ENCODE measurements at places on chromosomes 1 and 21.
A peak's percentile ranks its signal among the peaks of the same experiment; 100 is the strongest.

DNA sequence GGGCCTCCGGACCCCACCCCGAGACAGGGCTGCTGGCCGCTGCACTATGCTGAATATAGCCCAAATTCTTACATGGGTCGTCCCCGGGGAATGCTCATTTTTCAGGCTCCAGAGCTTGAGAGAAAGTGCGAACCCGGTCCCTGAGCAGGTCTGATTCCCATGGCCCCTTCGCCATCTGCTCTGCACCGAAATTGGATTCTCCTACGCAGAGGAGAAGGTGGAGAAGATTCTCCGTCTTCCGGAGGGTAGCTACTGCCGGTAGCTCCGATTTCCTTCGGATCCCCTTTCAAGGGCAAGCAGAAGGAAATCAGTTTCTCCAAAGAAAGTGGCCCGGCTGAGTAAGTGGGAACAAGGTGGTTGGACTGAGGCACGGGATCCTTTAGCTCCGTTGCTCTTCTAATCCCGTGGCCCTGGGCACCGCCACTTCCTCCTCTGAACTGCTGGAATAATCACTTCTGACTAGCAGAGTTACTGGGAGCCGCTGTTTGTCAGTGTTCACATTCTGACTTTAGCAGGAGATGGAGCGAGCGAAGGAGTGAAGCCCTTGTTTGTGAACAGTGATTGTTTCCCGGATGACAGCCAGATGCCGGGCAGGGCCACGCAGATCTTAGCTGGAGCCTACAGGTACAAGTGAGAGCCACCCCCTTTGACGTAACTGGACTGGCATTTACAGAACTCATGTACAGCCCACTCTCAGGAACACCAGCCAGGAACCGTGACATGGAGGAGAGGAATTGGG is 1.1 kb upstream of the ZNF496 start:
- DNase-seq, result peak; percentile 68

- DNase-seq, result no peak
Observed at GRCh38 chr1:206748348-206749030, 22.1 kb upstream of the IL19 start.

DNA sequence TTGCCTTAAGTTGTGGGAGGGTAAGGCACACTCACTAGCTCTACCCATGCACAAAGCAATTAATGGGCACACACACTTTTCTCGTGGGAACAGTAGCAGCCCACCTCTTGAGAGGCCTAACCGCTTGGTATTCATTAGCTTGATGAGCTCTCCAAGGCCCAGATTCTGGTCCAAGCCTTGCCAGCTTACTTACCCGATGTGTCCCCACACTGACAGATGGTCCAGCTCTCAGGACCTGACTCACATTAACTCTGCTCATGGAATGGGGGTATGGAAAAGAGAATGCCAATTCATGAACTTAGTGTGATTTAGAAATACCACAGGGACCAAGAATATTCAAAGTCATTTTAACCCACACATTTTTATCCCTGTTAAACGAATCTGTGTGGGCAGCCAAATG is 106.8 kb upstream of the CACHD1 start:
- peak; percentile 28 for DNase-seq

DNA sequence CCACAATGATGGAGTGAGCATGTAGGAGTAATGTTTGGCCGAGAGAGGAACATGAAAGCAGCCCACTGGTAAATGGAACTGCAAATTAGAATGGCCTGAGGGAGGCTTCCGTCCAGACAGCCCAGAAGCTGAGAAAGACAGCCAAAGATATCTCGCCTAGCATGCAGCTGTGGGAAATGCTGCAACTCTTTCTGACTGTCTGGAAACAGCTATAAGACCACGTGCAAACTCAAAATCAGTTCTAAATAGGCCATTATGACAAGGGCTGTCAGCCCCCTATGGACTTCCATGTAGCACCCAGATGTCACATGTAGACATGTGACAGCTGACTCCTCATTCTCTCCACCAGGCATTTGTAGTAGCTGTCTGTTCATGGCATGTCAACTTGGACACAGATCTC is 62.9 kb upstream of the ATP1A1 start:
- peak; percentile 71 for DNase-seq

GRCh38 chr1:94903280-94904009 is 23.5 kb downstream of the CNN3 start:
- DNase-seq, result no peak

- no peak for DNase-seq
Observed at GRCh38 chr1:58333511-58333910, 213.0 kb downstream of the OMA1 start.

GRCh38 chr1:95888941-95889390 is 655.0 kb downstream of the RWDD3 start:
- no peak for DNase-seq

DNA sequence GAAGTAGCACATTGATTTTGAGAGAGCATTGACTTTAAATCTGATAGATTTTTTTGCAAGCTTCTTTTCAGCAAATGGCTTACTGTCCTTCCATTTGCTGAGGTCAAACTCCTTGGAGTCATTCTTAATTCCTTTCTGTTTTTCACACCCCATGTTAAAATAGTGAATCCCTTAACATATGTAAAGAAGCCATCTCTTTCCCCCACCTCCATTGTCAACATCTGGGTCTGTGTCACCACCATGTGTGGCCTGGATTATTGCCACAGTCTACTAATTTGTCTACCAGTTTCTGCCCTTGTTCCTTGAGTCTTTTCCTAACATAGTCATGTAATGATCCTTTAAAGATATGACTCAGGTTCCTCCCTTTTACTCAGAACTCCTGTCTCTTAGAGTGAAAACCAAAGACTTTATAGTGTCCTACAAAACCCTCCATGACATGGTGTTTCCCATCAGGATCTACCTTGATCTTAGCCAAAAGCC is 104.7 kb downstream of the ST6GALNAC3 start:
- no peak for DNase-seq

GRCh38 chr1:12296623-12297022 is 66.8 kb downstream of the VPS13D start:
- DNase-seq, result no peak

DNA sequence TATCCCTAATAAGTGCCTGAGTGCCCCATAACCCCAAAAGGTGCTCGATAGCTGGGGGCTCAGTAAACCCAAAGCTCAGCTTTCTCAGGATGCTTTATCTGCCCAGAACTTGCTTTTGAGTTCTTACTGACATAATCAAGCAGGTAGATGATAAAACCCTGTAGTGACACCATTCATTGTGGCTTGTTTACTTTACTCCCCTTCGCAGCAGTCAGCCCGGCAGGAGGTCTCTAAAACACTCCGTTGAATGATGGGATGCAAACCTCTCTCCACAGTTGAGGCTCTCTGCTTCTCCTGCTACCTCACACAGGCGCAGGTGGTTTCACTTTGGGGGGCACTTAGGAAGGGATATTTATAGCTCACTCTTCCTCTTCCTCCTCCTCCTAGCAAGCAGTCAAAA is 349.4 kb downstream of the HLX start:
- DNase-seq, result no peak

- DNase-seq, result no peak
Observed at GRCh38 chr1:86259390-86259789, 102.8 kb upstream of the COL24A1 start.

- no peak for DNase-seq
Observed at GRCh38 chr1:228825840-228826484, 90.7 kb downstream of the RHOU start.

- no peak for DNase-seq
Observed at GRCh38 chr1:39988618-39989343, 33.8 kb downstream of the MFSD2A start.

DNA sequence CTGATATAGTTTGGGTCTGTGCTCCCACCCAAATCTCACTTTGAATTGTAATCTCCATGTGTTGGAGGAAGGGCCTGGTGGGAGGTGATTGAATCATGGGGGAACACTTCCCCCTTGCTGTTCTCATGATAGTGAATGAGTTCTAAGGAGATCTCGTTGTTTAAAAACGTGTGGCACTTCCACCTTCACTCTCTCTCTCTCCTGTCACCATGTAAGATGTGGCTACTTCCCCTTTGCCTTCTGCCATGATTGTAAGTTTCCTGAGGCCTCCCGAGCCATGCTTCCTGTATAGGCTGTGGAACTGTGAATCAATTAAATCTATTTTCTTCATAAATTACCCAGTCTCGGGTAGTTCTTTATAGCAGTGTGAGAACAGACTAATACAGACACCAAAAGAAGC is 40.4 kb downstream of the FRRS1 start:
- no peak for DNase-seq

DNA sequence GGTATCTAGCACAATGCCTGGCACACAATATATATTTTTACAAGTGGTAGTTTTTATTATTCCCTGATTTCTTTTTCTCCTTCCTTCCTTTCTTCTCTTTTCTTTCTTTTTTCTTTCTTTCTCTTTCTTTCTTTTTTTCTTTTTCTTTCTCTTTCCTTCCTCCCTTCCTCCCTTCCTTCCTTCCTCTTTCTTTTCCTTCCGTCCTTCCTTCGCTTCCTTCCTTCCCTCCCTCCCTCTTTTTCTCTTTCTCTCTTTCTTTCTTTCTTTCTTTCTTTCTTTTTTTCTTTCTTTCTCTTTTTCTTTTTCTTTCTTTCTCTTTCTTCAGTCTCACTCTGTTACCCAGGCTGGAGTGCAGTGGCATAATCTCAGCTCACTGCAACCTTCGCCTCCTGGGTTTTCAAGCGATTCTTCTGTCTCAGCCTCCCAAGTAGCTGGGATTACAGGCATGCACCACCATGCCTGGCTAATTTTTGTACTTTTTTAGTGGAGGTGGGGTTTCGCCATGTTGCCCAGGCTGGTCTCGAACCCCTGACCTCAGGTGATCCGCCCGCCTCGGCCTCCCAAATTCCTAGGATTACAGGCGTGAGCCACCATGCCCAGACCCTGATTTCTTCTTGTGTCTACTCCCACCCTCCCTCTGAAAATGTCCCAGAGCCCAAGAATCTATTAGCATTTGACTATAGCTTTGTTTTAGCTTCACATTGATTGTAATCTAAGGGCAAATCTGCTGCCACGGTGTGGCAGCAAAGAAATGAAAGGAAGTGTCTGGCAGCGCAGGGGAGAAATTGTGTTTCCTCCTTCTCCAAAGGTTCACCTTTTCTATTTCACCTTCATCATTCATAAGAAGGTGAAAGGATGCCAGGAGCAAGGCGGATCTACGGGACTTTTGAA is 19.9 kb upstream of the ABCB10 start:
- DNase-seq, result no peak

DNA sequence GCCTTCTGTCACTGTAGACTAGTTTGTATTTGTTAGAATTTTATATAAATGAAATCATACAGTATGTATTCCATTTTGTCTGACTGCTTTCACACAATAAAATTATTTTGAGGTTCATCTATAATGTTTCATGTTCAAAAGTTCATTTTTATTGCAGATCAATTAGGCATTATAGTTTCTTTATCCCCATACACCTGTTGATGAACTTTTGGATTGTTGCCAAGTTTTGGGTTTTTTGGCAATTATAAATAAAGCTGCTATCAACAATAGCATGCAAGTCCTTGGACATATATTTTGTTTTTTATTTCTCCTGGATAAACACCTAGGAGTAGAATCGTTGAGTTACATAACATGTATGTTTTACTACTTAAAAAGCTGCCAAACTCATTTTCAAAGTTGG is 47.1 kb upstream of the FAM3B start:
- no peak for DNase-seq

DNA sequence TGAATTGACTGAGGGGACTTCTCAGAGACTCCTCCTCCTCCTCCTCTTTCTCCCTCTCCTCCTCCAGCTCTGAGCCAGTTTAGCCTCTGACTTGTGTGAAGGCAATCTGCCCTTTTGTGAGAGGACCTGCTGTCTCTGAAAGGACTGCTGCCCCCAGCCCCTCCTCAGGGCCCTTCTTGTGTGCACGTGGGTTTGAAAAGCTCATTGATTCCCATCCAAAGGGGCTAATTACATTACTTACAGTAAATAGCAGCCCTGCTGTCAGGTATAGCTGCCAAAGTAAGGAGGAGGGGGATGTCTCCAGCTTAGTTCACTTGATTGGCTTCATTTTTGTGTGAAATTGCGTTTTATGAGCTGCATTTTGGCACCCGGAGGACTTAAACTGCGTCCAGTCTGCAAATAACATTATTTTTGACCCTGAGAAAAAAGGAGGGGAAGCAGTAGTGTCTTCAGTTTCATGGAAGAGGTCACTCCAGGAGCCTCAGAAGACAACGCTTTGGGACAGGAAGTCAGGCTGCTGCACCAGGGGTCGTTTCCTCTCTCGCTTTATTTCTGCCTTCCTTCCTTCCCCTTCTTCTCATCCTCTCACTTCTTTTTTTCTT is 1.8 kb upstream of the LHX9 start:
- no peak for DNase-seq

- DNase-seq, result no peak
Observed at GRCh38 chr1:84847253-84848250, 45.5 kb downstream of the LPAR3 start.

- DNase-seq, result peak; percentile 80
Observed at GRCh38 chr1:83764209-83764608, 234.7 kb downstream of the TTLL7 start.

DNA sequence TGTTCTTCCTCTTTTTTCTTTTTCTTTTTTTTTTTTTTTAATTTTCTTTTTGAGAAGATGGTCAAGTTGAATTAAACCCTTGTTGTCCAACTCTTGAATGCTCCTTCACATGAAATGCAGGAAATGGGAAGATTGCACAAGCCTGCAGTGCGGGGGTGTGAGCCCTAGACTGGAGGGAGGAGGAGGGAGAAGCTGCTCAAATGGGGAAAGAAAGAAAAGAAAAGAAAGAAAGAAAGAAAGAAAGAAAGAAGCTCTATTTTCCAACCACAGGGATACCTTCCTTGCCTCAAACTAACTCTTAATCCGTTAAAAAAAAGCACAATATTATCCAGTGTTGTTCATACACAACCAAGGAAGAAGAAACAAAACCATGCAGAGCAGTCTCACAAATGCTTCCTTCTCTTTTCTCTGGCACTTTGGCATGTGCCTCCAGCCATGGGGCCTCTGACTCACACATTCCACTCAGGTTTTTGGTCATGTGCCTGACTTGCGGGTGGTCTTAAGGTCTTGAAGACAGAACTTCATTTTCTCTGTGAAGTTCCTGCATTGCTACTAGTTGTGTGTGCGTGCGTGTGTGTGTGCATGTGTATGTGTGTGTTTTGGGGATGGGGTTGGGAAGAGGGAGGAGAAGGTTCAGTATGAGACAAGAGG is 276.1 kb downstream of the RPS6KC1 start:
- peak; percentile 94 for DNase-seq

DNA sequence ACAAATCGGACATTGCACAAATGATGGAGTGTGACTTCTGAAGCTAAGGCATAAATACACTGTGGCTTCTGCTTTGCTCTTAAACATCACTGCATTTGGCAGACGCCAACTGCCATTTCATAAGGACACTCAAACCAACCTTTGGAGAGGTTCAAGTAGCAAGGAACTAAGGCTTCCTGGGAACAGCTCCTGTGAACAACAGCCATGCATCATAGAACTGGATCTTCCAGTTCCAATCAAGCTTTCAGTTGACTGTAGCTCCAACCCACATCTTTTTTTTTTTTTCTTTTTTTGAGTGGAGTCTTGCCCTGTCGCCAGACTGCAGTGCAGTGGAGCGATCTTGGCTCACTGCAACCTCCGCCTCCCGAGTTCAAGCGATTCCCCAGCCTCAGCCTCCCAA is 10.7 kb upstream of the HUNK start:
- peak; percentile 28 for DNase-seq

- DNase-seq, result peak; percentile 83
Observed at GRCh38 chr1:15100121-15100879, 53.2 kb upstream of the TMEM51 start.

- DNase-seq, result peak; percentile 95
Observed at GRCh38 chr1:44786138-44786840, 1.7 kb downstream of the BEST4 start.

- peak; percentile 80 for DNase-seq
Observed at GRCh38 chr1:110524311-110525248, 5.6 kb upstream of the KCNA10 start.

Measured in islet precursor cell (in vitro differentiated cells).